ENCODE measurements at places on chromosomes 3 and 15.

GRCh38 chr3:51539291-51539941 lies 897 bp downstream of the RAD54L2 start:
- peak; percentile 37 for DNase-seq

- DNase-seq = no peak
Measured at GRCh38 chr3:195916291-195916690, 7.9 kb upstream of the TNK2 start.

GRCh38 chr3:184029443-184029842 lies 2.1 kb upstream of the HTR3D start:
- DNase-seq = no peak

DNA sequence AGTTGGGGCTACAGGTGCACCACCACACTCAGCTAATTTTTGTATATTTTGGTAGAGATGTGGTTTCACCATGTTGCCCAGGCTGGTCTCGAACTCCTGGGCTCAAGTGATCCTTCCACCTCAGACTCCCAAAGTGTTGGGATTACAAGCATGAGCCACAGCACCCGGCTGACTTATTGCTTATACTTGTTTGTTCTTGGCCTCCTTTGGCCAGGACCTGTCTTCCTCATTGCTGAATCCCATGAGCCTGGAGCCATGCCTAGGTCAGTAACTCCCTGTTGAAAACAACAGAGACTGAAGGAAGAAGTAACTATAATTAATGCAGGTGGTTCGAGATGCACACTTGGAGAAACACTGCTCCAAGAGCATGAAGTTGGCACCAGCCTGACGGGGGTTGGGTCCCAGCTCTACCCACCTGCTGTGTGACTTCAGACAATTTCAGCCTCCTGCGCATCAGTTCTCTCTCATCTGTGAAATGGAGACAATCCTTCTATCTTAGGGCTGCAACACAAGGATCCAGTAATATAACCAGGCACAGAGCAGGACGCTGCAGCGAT lies 38.9 kb downstream of the CPN2 start:
- no peak for DNase-seq

- no peak for DNase-seq
Measured at GRCh38 chr15:66846031-66846430, 144.0 kb downstream of the SMAD6 start.

DNA sequence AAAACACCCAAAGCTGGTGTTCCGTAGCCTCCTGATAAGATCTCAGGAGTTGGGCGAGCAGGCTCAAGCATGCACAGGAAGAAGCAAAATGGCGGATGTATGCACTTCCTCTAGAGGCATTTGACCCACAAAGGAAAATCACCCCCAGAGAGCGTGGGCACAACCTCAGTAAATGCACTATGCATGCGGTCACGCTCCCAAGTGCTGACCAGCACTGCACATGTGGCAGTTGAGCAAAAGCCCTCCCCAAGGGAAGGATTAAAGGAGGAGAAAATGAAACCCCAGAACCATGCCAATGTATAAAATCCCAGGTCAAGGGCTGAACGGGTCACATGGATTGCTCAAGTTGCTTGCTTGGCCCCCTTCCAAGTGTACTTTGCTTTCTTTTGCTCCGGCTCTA lies 289.4 kb upstream of the IGF1R start:
- DNase-seq = no peak

DNA sequence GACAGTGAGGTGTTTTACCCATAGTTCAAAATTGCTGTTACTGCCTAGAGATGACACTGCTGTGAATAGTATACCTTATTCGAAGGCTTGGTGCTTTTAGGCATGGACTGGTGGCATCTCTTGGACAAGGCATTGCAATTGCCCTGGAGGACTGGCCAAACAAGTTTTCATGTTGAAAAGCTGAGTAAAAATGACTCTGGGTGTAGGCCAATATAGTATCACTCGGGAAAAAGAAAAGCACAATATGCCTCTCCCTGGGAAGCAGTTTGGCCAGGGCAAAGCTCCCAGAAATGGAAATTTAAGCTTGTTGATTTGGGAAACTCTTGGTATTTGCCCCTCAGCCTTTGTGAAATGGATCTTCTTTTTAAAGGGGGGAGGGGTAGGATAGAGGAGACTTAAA lies 54.8 kb downstream of the ZNF609 start:
- no peak for DNase-seq

- peak; percentile 75 for DNase-seq
Measured at GRCh38 chr3:32502118-32502945, at the start of gene CMTM6. CMTM6 (minus strand) TSS chr3:32502852; CDS start chr3:32502745, 107 bp downstream.

GRCh38 chr15:86213420-86213819 lies 133.7 kb downstream of the AGBL1 start:
- DNase-seq = no peak

- no peak for DNase-seq
Measured at GRCh38 chr3:127388427-127388826, 100.6 kb upstream of the PRR20G start.

GRCh38 chr3:178585454-178585853 lies 49.2 kb downstream of the KCNMB2 start:
- no peak for DNase-seq

DNA sequence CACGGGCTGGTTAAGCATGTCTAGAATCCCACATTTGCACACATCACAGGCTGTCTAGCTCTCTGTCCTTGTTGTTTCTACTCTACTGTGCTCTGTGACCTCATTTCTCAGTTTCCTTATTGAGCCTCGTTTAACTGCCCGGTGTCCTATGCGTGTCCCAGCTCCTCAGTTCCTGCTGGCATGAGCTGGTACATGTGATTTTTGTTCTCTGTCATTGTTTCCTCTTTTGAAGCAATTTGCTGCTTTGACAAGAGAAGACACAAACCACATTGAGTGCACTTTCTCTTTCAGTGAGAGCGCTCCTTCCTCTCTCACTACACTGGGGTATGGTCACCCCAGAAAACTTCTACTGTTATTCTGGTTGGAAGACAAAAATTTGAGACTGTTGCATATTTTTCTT lies 563.5 kb downstream of the PDCD6IP start:
- peak; percentile 33 for DNase-seq

- DNase-seq = no peak
Measured at GRCh38 chr3:147886879-147887278, 477.7 kb downstream of the ZIC1 start.

DNA sequence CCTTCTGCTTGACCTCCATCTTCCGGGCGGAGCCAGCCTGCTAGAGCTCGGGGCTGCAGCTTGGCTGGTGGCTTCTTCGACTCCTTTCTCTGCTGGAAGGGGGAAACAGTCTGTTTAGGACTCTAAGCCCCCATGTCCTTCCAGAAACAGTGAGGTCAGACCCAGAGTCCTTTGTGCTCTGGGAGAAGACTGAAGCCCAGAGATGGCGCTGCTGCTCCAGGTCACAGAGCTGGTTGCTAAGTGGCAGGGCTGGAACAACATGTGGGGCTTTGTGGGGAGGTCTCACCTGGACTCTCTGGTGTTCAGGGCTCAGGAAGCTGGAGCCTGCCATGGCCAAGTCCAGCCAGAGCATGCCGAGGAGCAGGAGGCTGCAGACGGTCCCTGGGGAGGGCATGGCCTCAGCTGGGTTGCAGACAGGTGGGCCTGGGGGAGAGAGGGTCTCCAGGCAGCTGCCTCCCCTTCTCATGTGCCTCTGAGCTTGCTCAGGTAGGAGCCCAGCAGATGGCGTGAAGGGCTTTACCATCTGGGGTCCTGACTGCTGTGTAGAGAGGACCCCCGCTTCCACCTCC lies 2.9 kb downstream of the GHRL start:
- DNase-seq = no peak

DNA sequence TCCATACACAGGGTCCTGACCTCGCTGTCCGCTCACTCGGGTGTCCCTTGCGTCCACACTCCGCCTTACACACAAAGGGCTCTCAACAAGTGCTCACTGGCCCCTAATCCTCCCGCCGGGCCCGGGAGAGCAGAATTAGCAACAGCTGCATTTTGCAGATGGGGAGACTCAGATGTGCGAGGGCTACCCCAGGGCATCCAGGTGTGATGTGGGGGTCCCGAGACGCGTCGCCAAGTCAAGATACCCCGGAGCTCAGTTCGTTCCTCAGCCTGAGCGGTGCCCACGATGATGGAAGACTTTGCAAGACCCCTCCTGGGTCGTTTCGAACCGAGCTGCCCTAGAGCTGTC lies 14.9 kb upstream of the WNT7A start:
- no peak for DNase-seq

Data from activated CD4-positive, alpha-beta T cell treated with anti-CD3 and anti-CD28 coated beads, Interleukin-2, amount 50 U/mL, for 16 hours (primary cell).